Stimulated activated CD8-positive, alpha-beta memory T cell treated with anti-CD3 and anti-CD28 coated beads, Interleukin-15, amount 100 ng/mL, for 1 hour (primary cell): ENCODE measurements at places on chromosomes 4 and X.

DNA sequence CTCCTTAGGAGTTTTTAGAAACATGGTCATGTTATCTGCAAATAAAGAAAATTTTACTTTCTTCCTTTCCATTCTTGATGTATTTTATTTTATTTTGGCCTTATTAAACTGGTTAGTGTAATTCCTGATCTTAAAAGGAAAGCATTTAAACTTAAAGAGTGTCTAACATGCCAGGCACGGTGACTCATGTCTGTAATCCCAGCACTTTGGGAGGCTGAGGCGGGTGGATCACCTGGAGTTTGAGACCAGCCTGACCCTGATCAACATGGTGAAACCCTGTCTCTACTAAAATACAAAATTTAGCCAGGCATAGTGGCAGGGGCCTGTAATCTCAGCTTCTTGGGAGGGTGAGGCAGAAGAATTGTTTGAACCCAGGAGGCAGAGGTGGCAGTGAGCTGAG lies 281.3 kb downstream of the PTTG2 start:
- DNase-seq, result no peak

GRCh38 chrX:107675365-107675654 lies 47.0 kb downstream of the PRPS1 start:
- DNase-seq, result no peak

DNA sequence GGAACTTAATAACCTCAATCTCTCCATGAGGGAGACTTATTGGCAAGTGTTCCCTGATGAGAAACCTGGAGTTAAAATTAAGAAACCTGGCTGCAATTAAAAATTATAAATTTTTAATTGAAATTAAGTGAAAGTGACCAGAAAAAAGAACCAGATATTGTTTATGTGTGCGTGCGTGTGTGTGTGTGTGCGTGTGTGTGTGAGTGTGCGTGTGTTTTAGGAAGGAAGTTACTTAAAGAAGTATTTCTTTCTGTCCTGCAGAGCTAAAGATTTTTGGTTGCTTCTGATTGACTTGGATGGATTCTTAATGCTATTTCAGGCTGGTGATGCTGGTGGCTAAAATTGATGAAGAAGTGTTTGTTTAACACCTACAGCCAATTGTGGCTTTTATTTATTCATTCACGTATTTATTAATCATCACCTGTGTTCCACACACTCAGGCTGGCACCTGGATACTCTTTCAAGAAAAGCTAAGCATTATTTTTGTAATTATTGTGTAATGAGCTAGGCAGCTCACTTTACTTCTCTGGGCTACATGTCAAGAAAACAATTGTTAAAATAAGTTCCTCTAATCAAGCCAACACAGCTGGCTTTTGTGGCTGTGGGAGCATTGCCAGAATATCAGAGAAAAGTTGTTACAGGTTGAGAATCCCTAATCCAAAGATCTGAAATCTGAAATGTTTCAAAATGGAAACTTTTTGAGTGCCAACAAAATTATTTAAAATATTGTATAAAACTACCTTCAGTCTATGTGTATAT lies 68.5 kb downstream of the CEP44 start:
- no peak for DNase-seq

- no peak for DNase-seq
Measured at GRCh38 chr4:123802933-123803332, 406.3 kb downstream of the SPRY1 start.

DNA sequence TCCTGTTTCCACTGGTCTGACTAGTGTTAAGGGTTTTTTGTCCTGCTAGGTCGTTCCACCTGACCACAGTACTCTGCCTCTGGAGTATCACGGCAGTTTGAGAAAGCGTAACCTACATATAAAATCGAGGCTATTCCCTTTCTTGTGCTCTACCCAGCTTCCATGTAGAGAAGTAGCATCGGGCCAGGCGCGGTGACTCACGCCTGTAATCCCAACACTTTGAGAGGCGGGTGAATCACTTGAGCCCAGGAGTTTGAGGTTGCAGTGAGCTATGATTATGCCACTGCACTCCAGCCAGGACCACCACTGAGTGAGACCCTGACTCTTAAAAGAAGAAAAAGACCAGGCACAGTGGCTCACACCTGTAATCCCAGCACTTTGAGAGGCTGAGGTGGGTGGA lies 7.5 kb downstream of the PPEF1 start:
- no peak for DNase-seq

DNA sequence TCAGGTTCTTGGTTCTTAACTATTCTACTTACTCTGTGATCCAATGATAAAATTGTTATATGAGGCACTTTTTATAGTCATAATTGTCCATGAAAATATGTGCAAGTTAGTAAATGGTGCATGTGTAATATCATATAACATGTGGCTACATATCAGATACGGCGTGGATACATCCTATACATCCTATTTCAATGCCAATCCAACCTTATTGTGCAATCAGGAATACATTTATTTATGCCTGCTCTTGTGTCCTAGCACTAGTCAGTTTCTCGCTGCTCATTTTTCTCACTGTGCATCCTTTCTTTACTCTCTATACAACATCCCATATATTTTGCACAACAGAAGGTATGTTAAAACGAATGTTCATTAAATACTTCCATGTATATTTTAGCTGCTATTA lies 1141.1 kb downstream of the FAT4 start:
- DNase-seq, result no peak

GRCh38 chr4:127968586-127968985 lies 3.4 kb downstream of the ABHD18 start:
- DNase-seq, result no peak

GRCh38 chr4:123777373-123777772 lies 380.8 kb downstream of the SPRY1 start:
- no peak for DNase-seq

GRCh38 chrX:22073928-22074327 lies 41.8 kb downstream of the PHEX start:
- no peak for DNase-seq

- no peak for DNase-seq
Measured at GRCh38 chr4:38600575-38600974, 63.4 kb upstream of the KLF3 start.

DNA sequence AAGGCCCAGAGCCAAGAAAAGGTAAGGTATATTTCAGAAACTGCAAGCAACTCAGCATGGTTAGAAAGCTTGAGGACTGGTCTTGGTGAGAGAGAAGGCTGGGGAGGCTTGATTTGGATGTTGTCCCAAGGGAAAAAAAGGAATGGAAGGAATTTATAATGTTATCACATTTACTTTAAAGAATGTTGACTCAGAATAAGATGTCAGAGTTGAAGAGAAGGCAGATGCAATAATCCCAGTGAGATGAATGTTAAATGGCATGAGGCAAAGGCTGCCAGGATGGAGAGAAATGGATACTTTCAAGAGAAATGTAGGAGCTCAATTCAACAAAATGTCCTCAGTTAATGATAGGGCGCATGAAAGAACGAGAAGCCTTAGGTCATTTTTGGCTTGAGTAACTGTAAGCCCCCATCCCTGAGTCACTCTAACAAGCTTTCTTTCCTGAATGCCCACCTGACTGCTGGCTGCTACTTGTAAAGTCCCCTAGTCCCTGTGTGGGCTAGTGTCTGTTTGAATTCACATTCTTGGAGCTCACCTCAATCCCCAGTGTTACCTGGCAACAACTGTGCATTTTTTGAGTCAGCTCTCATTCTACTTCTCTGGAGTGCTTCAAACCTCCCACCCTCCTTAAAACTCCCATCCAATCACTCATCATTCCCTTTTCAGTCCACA lies 103.0 kb upstream of the TAPT1 start:
- DNase-seq, result no peak

- no peak for DNase-seq
Measured at GRCh38 chr4:1505511-1506460, 99.5 kb upstream of the NKX1-1 start.

GRCh38 chr4:73764513-73764912 lies 24.1 kb downstream of the CXCL8 start:
- DNase-seq, result no peak

DNA sequence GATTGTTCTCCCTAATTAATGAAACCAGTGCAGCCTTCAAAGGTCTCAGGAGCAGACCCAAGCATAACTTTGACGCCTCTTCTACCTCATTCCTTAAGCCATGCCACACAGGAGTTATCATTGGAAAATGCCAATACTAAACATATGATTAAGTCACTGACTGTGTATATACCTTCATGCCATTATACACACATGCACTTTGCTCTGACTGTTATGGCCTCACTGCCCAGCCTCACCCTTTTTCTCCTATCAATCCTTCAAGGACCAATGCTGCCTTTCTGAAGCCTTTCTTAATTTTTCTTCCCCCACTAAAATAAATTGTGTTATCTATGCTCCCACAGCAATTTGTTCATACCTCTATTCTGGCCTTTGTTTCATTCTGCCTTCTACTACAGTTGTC lies 725.6 kb downstream of the RPA4 start:
- no peak for DNase-seq

- DNase-seq, result no peak
Measured at GRCh38 chr4:143336781-143337599, at the start of gene GAB1. GAB1 (plus strand) TSS chr4:143336876; CDS start chr4:143337189, 313 bp downstream.

- DNase-seq, result no peak
Measured at GRCh38 chrX:111309083-111309482, 38.8 kb upstream of the CAPN6 start.

GRCh38 chr4:121243485-121243884 lies 79.4 kb upstream of the TNIP3 start:
- no peak for DNase-seq

DNA sequence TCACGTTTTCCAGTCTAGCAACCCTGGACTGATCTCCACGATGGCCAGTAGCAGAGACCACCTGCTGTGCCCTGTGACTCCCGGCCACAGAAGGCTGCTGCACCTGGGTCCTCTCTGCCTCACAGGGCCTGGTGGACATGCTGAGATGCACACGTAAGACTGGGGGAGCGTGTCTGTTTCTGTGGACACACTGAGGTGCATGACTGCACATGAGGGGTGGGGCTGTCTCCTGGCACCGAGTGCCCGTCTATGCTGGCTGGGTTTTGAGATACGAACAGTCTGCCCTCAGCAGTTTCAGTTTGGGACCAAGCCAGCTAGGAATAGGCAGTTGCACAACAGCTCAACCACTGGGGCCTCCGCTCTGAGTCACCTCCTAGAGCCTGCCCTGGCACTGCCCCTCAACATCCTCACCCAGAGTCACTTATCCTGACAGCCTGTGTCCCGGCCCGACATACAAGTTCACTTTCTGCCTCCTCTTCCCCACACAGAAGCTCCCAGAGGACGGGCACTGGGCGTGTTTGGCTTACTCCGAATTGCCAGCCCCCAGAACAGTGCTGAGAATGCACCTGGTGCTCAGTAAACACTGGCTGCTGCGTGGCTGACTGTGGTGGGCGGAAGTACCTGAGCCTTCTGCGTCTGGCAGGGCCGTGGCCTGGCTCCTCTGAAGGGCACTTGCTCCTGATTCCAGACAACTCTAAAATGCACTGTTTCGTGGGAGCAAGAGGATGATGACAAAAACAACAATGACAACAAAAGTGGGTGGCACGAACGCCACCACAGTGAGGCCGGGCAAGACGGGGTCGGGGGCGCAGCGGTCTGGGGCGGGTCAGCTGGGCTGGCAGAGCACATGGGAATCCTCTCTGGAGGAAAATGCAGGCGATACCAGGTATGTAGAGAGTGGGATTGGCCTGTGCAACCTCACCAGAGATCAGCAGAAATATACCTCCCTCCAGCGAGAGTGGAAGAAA lies 30.9 kb downstream of the RNF212 start:
- DNase-seq, result no peak

- DNase-seq, result no peak
Measured at GRCh38 chr4:176798540-176798939, 5.8 kb upstream of the VEGFC start.
